ENCODE measurements at places on chromosomes 3 and 15.

DNA sequence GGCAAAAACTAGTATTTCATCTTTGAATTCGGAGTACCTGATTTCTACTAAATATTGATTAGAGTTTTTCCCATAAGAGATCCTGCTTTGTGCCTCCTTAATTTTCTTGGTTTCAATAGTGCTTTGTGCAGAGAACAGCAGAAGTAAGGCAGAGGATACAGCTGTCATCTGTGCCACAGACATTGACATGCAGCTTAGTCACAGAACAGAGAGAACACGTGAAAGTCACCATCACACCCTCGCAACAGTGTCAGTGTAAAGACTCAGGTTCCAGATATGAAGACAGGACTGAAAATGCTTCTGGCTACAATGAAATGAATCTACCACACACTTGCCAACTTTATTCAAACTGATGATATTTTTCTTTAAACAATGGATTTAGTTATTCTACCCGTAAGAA lies 942.8 kb upstream of the CFAP20DC start:
- no peak overlapping the region for H3K27ac ChIP-seq
- no peaks in the 10 kb centered on the region for H3K4me1 ChIP-seq
- H3K4me3 ChIP-seq: no peak overlapping the region
- no peak for DNase-seq

DNA sequence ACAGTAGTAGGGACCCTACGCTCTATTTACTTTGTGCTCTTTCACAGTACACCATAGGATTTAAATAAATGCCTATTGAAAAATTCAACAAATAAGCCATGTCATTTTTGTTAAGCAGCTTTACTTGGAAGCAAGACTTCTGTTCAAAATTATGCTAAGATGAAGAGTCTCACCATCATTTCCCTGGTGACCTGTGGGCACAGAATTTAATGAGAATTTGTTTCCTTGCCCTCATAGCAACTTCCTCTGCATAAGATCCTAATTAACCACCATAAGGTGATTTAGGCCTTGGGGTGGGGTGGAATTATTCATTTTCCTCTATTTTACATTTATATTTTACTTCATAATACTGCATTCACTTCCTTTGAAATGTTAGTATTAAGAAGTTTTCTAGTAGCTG lies 70.5 kb downstream of the CHL1 start:
- H3K4me3 ChIP-seq: no peak overlapping the region
- DNase-seq: no peak
- peaks cover 11% of the 10 kb centered on the region for H3K4me1 ChIP-seq
- H3K36me3 ChIP-seq: no peaks in the 10 kb centered on the region
- H3K27ac ChIP-seq: no peak overlapping the region

DNA sequence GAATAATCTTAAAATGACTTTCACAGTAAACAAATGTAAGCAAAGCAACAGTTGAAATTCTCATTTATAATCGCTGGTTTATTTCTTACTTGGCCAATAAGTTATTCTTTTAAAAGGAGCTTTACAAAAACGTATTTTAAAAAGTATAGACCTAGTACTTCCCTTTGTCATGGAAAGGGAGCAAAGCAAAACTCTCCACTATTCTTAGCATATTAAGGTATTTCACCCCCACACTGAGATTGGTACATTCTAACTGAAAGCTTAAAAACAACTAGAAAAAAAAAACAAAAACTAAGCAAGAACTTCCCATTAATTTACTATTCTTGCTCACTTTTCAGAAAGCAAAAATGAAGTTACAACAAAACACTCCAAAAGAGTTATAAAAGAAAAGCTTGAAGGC lies 1.5 kb downstream of the ATG3 start:
- peaks cover 21% of the 10 kb centered on the region for H3K36me3 ChIP-seq
- H3K27me3 ChIP-seq: no peaks in the 10 kb centered on the region
- H3K4me1 ChIP-seq: peaks cover 12% of the 10 kb centered on the region

GRCh38 chr3:4647411-4647810 lies 154.3 kb downstream of the ITPR1 start:
- no peaks in the 10 kb centered on the region for H3K36me3 ChIP-seq
- no peak for DNase-seq
- H3K27me3 ChIP-seq: no peaks in the 10 kb centered on the region
- H3K4me3 ChIP-seq: no peak overlapping the region
- H3K27ac ChIP-seq: no peak overlapping the region

- H3K27me3 ChIP-seq: no peaks in the 10 kb centered on the region
- DNase-seq: no peak
- H3K36me3 ChIP-seq: no peaks in the 10 kb centered on the region
- peaks cover 8% of the 10 kb centered on the region for H3K4me1 ChIP-seq
- H3K27ac ChIP-seq: no peak overlapping the region
Measured at GRCh38 chr3:14474363-14475081, 65.6 kb downstream of the GRIP2 start.

- peaks cover 2% of the 10 kb centered on the region for H3K4me1 ChIP-seq
- no peaks in the 10 kb centered on the region for H3K36me3 ChIP-seq
- no peak overlapping the region for H3K27ac ChIP-seq
- no peak for DNase-seq
- H3K4me3 ChIP-seq: peak overlapping the region; percentile 76
- no peaks in the 10 kb centered on the region for H3K27me3 ChIP-seq
Measured at GRCh38 chr3:126704494-126705214, 614 bp downstream of the CHCHD6 start.

DNA sequence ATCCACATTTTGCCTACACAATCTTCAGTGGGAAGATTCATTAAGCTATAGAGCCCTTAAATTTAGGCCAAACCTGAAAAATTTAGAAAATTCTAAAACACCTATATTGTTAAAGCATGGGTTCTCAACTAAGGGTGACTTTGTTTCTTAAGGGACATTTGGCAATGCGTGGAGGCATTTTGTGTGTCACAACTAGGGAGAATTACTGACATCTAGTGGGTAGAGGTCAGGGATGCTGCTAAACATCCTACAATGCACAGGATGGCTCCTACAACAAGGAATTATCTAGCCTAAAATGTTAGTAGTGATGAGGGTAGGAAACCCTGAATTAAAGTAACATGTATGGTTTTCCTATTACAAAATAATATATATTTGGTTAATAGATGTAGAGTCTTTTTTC lies 55.8 kb downstream of the TBC1D5 start:
- H3K4me3 ChIP-seq: no peak overlapping the region
- DNase-seq: no peak
- no peak overlapping the region for H3K27ac ChIP-seq
- no peaks in the 10 kb centered on the region for H3K4me1 ChIP-seq
- H3K27me3 ChIP-seq: no peaks in the 10 kb centered on the region

DNA sequence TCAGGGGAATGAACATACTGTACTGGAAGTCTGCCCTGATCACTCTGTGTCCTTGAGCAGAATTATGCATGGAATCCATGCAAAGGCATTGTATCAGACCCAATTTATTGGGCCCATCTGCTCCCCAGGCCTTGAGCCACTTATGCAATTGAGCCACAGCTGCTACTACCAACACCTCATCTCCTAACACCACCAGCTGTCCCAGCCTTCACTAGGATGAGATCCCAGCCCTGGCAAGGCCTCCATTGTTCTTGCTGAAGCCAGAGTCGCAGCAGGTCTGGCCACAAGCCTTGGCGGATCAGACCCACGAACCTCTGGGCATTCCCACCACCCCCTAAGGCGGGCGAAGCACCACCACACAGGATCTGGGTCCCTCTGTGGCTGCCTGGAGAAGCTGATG lies 9.2 kb upstream of the NME9 start:
- DNase-seq: no peak
- no peaks in the 10 kb centered on the region for H3K27me3 ChIP-seq
- no peaks in the 10 kb centered on the region for H3K36me3 ChIP-seq
- H3K4me1 ChIP-seq: no peaks in the 10 kb centered on the region

DNA sequence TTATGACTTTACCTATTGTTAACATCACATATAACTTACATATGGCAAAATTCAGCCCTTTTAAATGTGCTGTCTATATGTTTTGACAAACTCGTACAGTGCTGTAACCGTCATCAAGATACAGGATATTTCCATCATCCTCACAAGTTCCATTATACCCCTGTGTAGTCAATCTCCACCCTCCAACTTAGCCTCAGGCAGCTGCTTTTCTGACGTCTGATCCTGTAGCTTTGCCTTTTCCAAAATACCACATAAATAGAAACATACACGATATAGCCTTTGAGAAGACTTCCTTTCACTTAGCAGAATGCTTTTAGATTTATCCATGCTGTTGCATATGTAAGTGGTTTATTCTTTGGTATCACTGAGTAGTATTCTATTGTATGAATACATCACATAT lies 47.1 kb downstream of the SLC12A1 start:
- no peak overlapping the region for H3K27ac ChIP-seq
- H3K27me3 ChIP-seq: no peaks in the 10 kb centered on the region
- H3K4me1 ChIP-seq: no peaks in the 10 kb centered on the region
- H3K36me3 ChIP-seq: no peaks in the 10 kb centered on the region
- DNase-seq: no peak

- no peak overlapping the region for H3K4me3 ChIP-seq
- H3K27ac ChIP-seq: peak overlapping the region; percentile 69
- H3K36me3 ChIP-seq: peaks cover 9% of the 10 kb centered on the region
- H3K27me3 ChIP-seq: no peaks in the 10 kb centered on the region
- H3K4me1 ChIP-seq: peaks cover 32% of the 10 kb centered on the region
Measured at GRCh38 chr15:90063770-90064247, 38.5 kb downstream of the IDH2 start.

- H3K4me1 ChIP-seq: no peaks in the 10 kb centered on the region
- H3K27ac ChIP-seq: no peak overlapping the region
- H3K4me3 ChIP-seq: no peak overlapping the region
Measured at GRCh38 chr3:136311261-136311660, 61.1 kb downstream of the PCCB start.

GRCh38 chr15:94877833-94878232 lies 646.5 kb downstream of the MCTP2 start:
- no peak overlapping the region for H3K27ac ChIP-seq
- H3K27me3 ChIP-seq: no peaks in the 10 kb centered on the region
- H3K36me3 ChIP-seq: no peaks in the 10 kb centered on the region
- DNase-seq: no peak
- H3K4me3 ChIP-seq: no peak overlapping the region
- H3K4me1 ChIP-seq: no peaks in the 10 kb centered on the region

DNA sequence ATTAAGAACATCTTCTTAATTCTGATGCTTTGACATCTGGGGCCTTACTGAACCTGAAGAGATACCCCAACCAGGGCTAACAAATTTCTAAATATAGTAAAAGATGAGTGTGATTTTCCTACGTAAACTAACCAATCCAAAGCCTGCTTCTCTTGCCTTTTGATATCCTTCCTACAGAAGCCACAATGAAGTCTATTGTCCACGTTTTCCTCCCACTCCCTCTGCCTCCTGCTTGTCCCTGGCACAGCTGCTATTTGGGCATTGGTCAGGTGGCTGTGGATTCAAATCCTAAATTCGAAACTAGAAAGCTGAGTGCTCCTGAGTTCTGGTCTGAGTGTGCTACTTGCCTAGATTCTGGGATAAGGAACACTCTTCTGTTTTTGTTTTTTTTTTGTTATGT lies 17.4 kb upstream of the MKRN3 start:
- no peaks in the 10 kb centered on the region for H3K27me3 ChIP-seq
- no peak overlapping the region for H3K27ac ChIP-seq
- DNase-seq: no peak
- no peak overlapping the region for H3K4me3 ChIP-seq
- H3K4me1 ChIP-seq: no peaks in the 10 kb centered on the region

DNA sequence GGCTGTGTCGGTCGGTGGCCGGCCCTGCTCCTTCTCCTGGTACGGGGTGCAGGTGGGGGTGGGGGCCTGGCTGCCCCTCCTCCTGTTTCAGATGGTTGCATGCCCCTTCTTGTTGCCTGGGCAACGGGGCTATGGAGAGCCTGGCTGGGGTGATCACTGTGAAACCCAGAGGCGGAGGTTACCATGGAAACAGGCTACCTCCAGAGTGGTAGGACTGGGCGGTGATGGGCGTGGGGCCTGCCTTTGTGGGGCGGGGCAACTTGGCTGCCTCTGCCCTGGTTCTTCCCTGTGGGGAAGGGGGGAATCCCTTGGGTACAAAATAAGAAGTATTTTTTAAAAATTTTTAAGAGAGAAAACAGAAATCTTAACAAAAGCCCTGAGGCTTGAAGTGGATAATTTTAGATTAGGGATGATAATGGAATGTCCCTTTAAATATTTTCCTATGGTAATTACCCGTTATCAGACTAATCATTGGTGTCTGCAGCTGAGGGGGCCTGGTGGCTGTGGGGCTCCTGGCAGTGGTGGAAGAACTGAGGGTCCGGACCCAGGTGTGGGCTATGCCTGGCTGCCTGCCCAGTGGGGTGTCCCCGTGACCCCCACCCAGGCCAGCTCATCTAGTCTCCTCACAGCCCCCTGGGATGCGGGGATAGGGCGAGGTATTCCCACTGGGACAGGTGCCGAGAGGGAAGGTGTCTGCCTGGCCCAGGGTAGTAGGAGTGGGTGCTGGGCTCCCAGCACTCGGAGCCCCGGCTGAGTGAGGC lies 32.5 kb downstream of the PLXNA1 start:
- peaks cover 77% of the 10 kb centered on the region for H3K36me3 ChIP-seq
- H3K27ac ChIP-seq: no peak overlapping the region
- H3K4me1 ChIP-seq: peaks cover 20% of the 10 kb centered on the region
- no peak overlapping the region for H3K4me3 ChIP-seq
- no peaks in the 10 kb centered on the region for H3K27me3 ChIP-seq

DNA sequence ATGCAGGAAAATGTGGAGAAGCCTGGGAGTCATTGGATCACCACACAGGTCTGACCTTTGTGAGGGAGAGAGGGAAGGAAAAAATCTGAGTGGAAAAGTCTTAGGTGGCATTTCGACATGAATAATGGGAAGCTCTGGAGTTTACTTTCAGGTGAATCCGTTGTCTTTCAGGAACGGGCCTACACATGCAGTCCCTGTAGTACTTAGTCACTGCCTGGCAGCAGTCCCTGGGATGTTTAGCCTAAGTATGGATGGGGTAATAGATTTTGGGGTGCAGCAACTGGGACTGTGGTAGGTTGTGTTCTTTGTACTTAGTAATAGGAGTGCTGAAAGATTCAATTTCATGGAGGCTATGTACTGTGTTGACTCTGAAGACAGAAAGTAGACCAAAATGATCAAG lies 227.5 kb upstream of the EPHA3 start:
- no peak for DNase-seq
- no peaks in the 10 kb centered on the region for H3K4me1 ChIP-seq
- no peak overlapping the region for H3K27ac ChIP-seq
- no peaks in the 10 kb centered on the region for H3K27me3 ChIP-seq
